ENCODE measurements at places on chromosomes 16 and 17.
A peak's percentile ranks its signal among the peaks of the same experiment; 100 is the strongest.

DNA sequence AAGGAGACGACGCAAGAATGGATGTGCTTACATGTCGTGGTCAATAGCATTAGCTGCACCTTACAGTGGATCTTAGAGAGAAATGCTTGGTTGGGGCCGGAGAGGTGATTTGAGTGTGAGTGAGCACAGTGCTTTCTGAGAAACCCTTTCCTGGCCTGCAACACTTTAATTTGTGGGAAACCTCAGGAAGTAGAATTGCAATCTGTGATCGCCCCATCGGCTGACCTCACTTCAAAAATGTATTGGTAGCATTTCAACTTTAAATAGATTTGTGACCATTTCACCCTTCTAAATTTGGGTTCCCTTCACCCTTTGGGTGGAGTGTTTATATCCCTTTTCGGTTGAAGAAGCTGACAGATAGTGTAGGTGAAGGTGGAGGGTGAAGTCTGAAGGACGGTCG is 13.2 kb downstream of the PRKCB start:
- DNase-seq, result no peak

GRCh38 chr17:51456942-51457341 is 196.6 kb downstream of the UTP18 start:
- no peak for DNase-seq

DNA sequence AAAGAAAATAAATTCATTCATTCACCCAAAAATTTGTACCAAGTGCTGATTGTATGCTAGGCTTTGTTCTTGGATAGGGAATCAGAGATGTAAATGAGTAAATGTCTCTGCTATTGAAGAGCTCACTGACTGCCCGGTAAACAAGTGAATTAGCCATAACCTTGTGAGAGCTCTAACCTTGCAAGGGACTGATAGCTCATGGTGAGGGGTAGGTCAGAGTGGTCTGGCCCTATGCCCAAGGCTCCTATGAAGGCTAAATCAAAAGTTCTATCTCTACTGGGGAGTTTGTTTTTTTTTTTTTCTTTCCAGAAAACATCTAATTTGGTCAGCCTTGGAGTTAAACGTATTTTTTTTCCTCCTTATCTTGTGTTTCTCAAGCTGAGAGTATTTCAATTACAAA is 172.8 kb upstream of the CDH11 start:
- DNase-seq, result no peak

DNA sequence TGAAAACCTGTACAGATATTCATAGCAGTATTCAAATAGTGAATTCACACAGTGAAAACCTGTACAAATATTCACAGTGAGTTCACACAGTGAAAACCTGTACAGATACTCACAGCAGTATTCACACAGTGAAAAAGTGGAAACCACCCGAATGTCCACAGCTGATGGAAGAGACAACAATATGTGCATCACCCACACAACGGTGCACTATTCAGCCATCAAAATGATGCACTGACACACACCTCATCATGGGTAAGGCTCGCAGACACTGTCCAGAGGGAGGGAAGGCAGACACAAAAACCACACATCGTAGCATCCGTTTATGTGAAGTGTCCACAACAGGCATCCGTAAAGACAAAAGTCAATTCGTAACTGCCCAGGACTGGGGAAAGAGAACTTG is 100.9 kb downstream of the VPS53 start:
- DNase-seq, result no peak

DNA sequence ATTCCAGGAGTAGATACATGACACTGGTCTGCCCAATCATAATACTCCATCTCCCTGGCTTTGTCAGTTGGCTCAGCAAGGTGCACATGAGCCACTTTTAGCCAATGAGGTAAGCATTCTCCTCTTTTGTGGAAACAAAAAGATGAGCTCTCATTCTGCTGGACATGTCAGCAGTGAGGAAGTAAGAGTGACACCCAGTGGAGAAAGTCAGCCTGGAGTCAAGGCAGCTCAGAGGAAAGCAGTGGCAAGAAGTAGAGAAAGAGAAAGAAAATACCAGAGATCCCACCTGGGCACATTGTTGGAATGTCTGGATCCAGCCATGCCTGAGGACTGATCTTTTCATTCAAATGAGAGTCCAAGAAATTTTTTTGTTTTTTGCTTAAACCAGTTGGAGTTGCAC is 496.9 kb upstream of the C16orf82 start:
- DNase-seq, result peak; percentile 64

GRCh38 chr16:60776281-60776680 is 1260.0 kb downstream of the CDH8 start:
- DNase-seq, result no peak

- no peak for DNase-seq
Measured at GRCh38 chr17:71933306-71933705, 187.5 kb upstream of the SOX9 start.

GRCh38 chr16:986411-986810 is 4.8 kb downstream of the SOX8 start:
- no peak for DNase-seq

GRCh38 chr16:1089822-1090619 is 6.0 kb downstream of the C1QTNF8 start:
- DNase-seq, result no peak

DNA sequence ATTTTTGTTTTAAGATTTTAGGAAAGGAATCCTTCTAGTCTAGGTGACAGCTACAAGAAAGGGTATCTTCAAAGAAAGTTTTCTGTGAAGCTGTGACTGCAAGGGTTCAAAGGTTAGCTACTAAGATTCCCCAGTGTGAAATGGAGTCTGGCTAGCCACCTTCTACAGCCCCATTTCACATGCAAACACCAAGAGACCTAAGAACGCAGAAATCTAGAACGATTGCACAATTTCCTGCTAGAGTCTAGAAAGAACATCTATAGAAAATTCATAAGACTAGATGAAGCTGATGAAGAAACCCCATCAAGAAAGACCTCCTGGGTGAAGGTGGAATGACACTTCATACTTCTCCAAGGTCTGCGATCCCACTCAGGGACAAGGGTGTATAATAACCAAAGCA is 77.1 kb downstream of the STX8 start:
- no peak for DNase-seq

GRCh38 chr17:75832164-75832651 is 12.0 kb downstream of the UNC13D start:
- no peak for DNase-seq

DNA sequence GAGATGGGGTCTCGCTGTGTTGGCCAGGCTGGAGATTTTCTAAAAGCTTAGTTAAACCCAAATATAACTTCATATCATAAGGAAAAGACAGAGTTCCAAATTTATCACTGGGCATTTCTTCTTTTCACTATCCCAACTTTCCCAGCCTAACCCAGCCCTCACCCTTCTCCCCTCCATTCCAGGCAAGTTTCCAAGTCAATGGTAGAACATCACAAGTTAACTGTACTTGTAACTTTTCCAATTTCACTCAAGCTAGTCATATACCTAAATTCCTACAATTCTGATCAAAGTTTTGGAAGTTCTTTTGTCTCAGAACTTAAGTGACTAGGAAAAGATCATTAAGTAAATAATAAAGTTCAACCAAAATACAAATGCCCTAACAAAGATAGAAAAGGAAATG is 61.2 kb downstream of the USP32 start:
- no peak for DNase-seq

DNA sequence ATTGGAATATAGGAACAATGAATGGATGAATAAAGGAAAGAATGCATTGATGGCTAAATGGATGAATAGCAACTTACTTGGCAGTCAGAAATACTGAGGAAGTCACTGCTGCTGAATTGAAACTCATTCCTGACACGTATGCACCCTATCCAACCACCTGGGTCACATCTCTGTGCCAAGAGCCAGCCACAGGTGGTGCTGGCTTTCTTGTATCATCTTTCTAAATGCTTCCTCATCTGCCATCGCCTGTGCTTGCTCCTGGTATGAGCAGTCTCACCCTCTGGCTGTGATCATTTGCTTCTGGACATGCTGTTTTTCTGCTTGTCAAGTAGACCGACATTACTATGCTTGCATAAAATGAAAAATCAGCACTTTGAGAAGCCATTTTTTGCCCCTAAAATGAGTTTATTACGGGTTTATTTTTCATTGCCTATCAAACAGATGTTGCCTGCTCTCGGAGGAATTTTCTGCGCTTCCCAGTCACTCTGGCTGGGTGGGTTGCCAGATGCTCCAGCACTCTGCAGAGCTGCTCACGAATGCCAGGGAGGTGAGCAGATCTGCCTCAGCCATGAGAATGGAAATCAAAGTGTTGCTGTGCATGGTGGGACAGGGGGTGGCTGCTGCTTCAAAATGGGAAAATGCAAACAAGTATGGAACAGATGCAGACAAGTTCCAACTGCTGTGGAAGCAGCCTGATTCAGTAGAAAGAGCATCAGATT is 1349.6 kb upstream of the CDH8 start:
- DNase-seq, result no peak

DNA sequence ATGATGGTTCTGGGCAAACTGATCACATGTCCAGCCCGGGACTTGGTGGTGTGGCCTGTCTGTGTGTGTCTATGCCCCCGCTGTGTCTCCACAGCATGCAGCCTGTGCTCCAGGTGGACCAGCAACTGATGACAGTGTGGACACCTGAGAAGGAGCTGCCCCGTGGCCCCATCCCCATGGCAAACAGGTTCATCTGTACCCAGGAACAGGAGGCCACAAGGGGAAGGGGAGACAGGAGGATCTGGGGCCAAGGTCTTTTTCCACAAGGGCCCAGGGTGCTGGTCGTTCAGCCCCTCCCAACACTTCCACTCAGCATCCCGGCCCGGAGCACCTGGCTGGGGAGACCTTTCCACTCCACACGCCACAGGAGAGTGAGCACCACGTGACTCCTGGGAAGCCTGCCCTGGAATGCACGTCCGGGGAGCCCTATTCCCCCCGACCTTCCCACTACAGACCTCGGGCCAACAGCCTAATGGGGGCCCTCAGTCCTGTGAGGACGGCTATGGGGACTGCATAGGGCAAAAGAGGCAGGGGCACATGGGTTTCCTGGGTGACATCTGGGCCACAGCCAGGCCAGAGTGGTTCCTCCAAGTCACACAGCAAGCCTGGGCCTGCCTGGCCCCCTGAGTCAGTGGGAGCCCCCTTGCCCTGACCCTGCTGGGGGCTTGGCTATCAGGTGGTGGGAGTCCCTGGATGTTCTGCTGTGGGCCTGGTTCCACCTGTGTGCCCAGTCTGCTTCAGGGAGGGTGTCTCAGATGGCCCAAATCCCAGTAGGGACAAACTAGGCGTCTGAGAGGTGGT is 20.8 kb upstream of the NXPH3 start:
- peak; percentile 1 for DNase-seq

DNA sequence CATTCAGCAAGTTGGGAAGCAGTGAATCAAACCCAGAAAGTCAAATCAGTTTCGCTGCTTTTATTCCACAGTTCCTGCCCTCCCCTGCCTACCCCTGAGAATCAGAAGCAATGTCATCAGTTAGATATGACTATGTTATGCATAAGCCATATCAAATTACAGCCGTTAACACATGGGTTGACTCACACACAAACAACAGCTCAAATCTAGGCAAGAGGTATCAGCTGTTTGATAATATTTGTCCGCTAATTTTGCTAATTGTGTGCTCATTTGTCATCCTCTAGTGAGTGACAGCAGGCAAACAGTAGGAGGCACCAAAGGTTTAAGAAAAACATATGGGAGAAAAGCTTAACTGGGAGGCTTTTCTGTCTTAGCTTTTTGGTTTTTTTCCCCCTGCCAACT is 327.4 kb upstream of the CCL2 start:
- DNase-seq, result peak; percentile 36

GRCh38 chr16:65285128-65286048 is 163.5 kb upstream of the CDH11 start:
- DNase-seq, result no peak

GRCh38 chr16:505479-506245 is 21.9 kb upstream of the CAPN15 start:
- DNase-seq, result no peak

DNA sequence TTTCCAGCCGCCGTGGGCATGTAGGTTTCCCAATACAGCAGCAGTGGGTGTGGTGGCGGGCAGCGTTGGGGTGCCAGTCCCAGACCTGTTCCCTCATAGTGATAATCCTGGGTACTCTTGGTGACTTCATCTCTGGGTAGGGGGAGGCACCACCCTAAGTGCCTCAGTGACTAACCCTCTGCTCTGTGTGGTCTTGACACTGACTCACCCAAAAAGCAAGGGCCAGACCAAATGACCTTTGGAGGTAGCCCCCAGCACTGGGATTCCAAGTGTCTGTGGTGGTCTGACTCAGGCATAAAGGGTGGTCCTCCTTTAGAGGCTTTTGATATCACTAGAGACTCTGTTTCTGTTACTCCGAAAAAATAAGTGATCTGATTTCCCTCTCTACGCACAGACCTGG is 908 bp downstream of the CALB2 start:
- DNase-seq, result no peak

DNA sequence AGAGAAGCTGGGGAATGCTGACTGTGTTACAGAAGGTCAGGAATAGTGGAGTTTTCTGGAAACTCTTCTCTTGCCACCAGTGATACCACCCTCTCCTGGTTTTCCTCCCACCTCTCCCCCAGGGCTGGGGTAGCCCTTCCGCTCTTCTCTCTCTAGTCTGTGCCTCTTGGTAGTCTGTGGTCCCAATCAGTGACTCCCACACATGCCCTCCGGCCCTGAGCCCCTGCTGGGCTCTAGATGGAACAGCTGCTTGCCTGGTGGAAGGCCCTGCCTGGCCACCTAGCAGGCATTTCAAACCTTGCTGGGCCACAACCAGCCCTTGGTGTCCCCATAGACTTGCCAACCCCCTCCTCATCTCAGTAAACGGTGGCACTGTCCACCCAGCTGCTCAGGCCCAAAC is 15.2 kb upstream of the MTSS2 start:
- DNase-seq, result no peak
